ENCODE measurements at places on chromosomes 2 and 18.

DNA sequence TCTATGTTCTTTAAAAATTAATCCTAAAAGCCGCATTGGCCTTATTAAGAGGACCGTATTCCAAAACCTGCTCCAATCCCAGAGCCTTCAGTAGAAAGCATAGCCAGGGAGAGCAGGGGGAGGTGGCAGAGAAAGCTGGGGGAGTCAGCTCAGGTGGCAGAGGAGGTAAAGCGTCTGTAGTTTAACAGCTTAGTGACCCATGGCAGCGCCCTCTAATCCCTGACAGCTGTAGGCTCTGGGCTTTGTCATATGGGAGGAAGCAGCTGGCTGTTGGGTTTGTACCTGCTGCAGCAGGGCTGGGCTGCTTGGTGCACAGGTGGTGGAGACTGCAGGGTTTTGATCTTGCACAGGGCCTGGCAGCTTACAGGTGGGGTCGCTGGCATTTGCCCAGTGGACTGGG, 50.6 kb downstream of the THNSL2 start:
- DNase-seq: no peak

GRCh38 chr2:24077879-24078278, 1.8 kb upstream of the SF3B6 start:
- DNase-seq: no peak

GRCh38 chr2:123913143-123913735, 111.8 kb upstream of the CNTNAP5 start:
- no peak for DNase-seq

DNA sequence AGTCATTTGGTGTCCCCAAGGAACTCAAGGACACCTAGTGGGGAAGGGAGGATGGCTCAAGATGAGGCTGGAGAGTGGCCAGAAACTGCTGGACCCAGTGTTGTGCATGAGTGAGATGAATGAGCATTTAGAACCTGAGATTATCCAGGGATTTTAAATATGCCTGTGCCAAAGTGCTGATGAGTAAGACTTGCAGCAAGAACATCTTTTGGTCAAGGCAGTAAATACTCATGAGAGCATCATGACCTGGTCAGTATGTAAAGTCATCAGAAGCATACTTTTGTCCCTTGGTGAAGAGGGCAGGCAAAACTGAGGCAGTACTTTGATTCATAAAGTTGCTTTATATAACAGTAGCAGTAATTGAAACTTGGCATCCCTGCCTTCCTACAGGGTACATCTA, 3.1 kb upstream of the SPP2 start:
- DNase-seq: no peak

DNA sequence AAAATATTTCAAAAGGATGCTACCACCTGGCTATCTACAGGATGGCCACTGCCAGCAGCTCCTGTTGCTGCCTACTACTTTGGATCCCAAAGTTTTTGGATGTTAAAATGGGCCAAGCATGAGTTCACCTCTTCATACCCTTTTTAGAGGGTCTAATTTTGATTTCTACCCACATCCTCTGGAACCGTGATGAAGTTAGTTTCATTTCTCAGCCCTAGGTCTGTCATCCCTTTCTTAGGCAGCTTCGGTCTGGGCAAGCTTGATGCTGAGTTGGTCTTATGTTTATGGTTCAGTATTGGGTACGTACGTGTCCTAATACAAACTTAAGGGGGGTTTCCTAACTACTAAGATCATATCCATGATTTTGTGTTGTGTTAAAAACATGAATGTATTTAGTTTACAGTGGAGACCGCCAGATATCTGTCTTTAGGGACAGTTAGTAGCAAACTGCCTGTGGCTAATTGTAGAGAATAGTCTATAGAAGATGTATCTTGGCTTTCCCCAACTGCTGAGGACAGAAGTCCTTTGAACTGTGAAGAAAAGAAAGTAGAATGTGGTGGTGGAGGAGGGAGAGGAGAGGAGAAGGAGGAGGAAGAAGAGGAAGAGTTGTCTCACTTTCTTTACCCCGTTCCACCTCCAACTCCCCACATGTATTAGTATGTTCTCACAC, 184.9 kb downstream of the UBE2E3 start:
- no peak for DNase-seq

DNA sequence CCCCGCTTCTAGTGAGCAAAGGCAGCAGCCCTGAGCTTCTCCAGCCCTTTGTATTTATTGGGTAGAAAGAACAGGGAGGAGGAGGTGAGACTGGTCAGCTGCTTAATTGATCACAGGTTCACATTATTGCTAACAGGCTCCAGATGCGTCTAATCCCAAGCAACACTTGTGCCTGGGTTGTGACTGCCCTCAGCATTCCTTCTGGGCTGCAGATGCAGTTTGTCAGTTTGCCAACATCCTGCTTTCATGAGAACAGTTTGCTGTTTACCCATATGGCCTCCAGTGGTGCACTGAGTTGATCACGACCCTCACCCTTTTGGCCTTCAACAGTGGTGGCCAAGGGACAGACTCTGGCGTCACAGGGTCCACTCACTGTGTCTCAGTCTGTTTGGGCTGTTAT, 159.5 kb upstream of the ZNF516 start:
- no peak for DNase-seq

- DNase-seq: no peak
Measured at GRCh38 chr2:119066272-119066804, 92.2 kb downstream of the C1QL2 start.
